Fibroblast of skin of right quadriceps (primary cell): ENCODE measurements at places on chromosomes 6 and 20.

DNA sequence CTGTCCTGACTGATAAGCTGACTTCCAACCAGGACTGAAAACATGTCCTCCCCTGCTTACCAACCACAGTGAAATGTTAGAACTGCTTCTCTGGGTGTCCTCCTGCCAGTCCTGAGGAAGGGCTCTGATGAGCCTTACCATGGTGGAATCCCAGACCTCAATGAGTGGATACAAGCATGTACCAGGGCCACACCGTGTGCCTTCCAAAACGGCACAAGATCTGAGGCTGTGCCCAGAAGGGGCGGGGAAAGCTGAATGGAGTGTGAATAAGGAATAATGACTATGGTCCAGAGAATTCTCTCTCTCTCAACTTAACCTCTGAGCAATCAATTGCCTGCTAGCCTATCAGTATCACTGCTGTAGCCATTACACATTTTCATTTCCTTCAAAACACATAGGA lies 51.7 kb downstream of the PDE10A start:
- no peak for DNase-seq

GRCh38 chr20:10022625-10023024 lies 12.2 kb upstream of the ANKEF1 start:
- DNase-seq, result no peak

DNA sequence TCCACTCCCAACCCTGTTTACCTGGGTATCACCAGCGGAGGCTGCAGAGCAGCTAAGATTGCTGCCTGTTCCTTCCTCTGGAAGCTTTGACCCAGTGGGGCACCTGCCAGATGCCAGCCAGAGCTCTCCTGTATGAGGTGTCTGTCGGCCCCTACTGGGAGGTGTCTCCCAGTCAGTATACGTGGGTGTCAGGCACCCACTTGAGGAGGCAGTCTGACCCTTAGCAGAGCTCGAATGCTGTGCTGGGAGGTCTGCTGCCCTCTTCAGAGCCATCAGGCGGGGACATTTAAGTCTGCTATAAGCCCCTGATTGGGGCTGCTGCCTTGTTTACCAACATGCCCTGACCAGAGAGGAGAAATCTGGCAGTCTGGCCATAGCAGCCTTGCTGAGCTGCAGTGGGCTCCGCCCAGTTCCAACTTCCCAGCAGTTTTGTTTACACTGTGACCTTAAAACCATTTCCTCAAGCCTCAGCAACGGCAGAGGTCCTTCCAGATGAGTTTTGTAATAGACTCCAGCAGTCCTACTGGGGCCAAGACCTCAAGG lies 2.8 kb downstream of the RAET1E start:
- peak; percentile 35 for DNase-seq

DNA sequence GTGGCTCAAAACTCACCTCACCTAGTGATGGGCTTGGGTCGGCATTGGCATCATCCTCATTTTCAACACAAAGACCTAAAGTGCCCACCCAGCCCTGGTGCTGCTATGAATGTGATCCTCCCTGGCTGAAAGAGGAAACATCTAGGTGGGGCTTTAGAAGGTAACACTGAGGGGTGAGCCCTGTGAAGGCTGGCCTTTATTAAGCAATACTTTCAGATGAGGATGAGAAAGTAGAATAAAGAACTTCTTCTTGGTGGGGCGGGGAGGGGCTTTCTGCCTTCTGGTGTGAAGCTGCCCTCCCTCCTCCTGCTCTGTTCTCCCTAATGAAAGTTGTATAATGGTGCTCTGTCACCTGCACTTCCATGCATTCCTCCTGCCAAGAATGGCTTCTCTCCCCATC lies 133.0 kb upstream of the TRAF3IP2 start:
- DNase-seq, result no peak

GRCh38 chr6:80304014-80304413 lies 197.5 kb downstream of the BCKDHB start:
- DNase-seq, result peak; percentile 42

DNA sequence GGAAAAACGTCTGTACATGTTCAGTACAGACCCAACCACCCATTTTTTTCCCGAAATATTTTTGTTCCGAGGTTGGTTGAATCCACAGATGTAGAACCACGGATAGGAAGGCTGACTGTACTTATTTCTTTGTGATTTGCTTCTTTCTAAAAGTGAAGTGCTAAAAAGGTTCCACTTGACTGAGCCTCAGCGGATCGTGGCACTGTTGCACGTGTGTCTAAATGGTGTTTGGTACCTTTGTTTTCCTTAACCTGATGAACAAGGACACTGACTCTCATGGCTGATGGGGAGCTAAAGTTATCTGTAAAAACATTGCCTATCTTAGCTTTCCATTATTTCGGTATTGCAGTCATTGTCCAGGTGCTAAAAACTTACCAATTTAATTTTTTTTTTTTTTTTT lies 6.2 kb downstream of the BPHL start:
- DNase-seq, result no peak

DNA sequence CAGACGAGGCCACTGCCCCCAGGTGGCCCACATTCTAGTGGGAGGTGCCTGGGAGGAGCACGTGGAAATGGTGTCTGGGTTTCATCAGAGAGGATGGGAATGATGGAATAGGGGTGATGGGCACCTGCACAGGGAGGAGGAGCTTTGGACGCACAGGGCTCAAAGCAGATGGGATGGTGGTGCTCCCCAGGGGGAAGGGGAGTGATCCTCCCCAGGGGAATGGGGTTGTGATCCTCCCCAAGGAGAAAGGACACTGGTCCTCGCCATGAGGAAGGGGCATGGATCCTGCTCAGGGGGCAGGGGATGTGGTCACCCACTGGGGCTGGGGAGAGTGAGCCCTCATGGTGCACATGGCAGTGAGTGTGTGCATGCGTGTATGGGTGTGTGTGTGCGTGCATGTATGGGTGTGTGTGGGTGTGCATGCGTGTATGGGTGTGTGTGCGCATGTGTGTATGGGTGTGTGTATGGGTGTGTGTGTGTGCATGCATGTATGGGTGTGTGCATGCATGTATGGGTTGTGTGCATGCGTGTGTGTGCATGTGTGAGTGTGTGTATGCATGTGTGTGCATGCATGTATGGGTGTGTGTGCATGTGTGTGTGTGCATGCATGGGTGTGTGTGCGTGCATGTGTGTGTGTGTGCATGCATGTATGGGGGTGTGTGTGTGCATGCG lies 49.7 kb upstream of the SLCO4A1 start:
- DNase-seq, result no peak

DNA sequence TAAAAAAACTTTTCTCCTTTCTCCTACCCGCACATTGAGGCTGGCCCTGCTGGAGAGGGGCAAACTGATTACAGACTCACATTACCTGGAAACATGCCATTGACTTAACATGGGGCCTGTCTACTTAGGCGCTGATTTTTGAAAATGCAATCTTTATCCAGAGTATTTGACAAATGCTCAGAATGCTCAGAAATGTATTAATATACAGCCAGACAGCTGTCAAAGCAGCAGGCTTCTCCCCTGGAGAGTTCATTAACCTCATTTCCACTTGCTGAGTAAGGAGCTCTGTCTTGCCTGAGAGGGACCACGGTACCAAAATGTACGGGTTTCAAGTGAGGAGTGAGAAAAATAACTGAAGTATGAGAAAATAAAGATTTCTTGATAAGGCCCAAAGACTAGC lies 95.7 kb downstream of the PAX1 start:
- DNase-seq, result no peak

- no peak for DNase-seq
Measured at GRCh38 chr20:1536893-1537730, 20.4 kb downstream of the SIRPD start.

- no peak for DNase-seq
Measured at GRCh38 chr6:56023829-56024228, 148.4 kb upstream of the BMP5 start.

GRCh38 chr6:132513831-132514545 lies 1.1 kb upstream of the STX7 start:
- peak; percentile 11 for DNase-seq

GRCh38 chr6:41441598-41442351 lies 104.4 kb upstream of the FOXP4 start:
- no peak for DNase-seq

DNA sequence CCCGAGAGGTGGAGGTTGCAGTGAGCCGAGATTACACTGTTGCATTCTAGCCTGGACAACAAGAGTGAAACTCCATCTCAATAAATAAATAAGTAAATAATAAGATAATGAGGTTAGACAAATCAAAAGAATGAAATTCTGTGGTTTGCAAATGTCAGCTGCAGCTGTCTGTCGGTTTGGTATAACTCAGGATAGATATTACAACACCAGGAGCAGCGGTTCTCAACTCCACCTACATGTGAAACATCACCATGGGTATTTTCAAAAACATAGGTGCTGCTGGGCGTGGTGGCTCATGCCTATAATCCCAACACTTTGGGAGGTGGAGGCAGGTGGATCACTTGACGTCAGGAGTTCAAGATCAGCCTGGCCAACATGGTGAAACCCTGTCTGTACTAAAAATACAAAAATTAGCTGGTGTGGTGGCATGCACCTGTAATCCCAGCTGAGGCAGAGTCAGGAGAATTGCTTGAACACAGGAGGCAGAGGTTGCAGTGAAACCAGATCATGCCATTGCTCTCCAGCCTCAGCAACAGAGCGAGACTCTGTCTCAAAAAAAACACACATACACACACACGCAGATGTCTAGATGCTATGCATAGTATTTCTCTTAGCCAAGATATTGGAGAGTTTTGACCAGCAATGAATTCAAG lies 126.1 kb upstream of the LAMP5 start:
- no peak for DNase-seq

DNA sequence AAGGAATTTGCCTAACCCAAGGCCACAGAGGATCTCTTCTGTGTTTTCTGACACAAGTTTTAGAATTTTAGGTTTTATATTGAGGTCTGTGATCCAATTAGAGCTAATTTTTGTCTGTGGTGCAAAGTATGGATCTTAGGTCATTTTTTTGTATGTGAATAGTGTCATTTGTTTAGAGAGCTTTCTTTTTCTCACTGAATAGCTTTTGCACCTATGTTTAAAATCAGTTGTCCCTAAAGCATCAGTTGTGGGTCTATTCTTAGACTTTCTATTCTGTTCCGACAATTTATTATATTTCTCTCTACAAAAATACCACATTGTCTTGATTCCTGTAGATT lies 341 bp upstream of the MCM9 start:
- no peak for DNase-seq

DNA sequence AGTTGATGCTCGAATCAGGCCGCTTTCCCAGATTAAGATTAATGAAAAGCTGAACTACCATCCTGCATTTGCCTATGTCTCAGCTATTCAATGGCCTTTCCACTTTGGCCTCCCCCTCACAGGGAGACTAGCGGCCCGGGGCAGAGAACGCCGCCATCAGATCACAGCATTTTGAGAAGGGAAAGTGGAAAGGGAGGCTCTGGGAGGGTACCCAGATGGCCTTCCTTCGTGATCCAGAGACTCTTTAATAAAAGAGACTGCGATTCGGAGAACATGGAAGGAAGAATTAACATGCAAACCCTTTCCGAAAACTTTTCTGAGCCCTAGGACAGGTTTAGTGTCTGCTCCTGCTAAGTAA lies 533 bp downstream of the MRPS18A start:
- no peak for DNase-seq

- DNase-seq, result no peak
Measured at GRCh38 chr20:49412254-49412653, 70.2 kb downstream of the KCNB1 start.

GRCh38 chr6:47654255-47654654 lies 44.1 kb upstream of the ADGRF4 start:
- no peak for DNase-seq

DNA sequence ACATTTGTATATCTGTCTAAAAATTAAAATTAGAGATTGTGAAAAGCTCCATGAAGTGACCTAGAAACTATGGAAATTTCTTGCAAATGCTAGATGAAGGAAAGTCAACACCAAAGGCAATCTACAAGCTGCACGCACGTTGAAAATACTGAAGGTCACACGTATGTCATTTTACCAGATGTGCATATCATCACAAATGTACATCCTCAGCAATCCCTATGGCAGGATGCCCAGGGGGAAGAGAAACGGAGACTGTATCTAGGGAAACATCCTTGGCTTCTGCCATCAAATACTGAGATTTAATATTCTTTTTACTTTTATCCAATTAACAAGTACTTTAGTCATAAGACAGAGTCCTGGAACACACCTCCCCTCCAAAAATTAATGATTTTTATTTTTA lies 672.0 kb downstream of the RNF144B start:
- DNase-seq, result no peak

DNA sequence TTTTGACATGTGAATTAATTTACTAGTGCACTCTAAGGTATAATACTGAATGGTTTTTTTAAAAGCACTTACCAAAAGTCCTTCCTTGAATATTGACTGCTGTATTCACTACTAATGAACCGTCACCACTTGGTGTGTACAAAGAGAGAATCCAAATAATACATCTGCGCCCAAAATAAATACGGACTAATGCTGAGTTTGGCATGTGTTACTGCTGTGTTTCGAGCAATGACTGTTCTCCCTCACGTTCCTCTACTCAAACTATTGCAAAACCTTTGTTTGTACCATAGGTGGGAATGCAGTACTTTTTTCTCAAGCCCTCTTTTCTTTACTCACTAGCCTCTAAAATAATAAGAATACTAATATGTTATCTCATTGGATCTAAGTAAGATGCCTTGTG lies 305.5 kb downstream of the QKI start:
- no peak for DNase-seq
